Activated effector memory CD4-positive, alpha-beta T cell treated with Interleukin-2 at 50 U/mL for 16 hours (primary cell): ENCODE measurements at places on chromosomes 5 and 9.

DNA sequence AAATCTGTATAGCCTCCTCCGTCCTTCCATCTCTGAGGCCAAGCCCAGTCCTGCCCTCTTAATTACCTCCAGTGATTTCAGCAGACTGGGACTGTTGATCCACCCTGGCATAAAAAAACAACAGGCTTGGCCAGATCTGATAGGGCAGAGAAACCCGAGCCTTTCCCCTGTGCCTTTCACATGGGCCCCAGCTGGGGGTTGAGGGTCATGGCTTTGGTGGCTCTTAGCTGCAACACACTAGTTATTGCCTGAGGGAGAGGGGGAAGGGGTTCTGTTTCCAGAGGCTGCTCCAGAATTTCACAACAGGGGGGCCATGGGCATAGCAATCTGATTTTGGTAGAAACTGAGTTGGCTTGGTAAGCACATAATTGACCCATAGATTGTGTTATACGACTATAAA is 21.2 kb upstream of the PANK3 start:
- DNase-seq = no peak

GRCh38 chr9:1320607-1321195 is 270.5 kb downstream of the DMRT2 start:
- no peak for DNase-seq

GRCh38 chr5:124262470-124262869 is 484.0 kb downstream of the ZNF608 start:
- DNase-seq = no peak

DNA sequence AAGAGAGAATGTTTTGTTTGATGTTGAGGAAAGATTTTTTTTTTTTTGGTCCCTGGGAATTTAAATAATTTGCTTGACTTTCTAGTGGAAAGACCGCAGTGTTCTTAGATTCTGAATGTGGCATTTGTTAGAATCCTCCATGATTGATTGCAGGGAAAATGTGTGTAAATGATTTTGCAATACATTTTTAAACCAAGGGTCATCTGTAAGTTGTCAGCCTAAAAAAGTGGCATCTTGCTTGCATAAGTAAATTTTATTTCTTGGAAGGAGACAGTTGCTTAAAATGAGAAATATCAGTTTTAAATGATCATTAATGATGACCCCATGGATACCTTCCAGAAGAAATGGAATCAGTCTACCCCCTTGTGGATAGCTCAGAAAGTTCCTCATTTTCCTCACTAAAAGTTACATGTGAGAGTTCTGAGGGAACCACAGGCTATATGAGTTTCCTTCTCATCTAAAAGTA is 105.1 kb upstream of the SLC25A48 start:
- no peak for DNase-seq

- DNase-seq = peak; percentile 68
Observed at GRCh38 chr9:105694190-105694847, at the start of gene TMEM38B. TSS of gene TMEM38B (plus strand) at chr9:105694541. CDS start at chr9:105694661, 120 bp downstream.
